Muscle of arm (tissue), 14 donors: ENCODE measurements at places on chromosomes 7 and 10. TPM values are rescaled to one million over a fixed set of nuclear protein-coding genes. Genes with fewer than 3 reads are reported as not detected.

DNA sequence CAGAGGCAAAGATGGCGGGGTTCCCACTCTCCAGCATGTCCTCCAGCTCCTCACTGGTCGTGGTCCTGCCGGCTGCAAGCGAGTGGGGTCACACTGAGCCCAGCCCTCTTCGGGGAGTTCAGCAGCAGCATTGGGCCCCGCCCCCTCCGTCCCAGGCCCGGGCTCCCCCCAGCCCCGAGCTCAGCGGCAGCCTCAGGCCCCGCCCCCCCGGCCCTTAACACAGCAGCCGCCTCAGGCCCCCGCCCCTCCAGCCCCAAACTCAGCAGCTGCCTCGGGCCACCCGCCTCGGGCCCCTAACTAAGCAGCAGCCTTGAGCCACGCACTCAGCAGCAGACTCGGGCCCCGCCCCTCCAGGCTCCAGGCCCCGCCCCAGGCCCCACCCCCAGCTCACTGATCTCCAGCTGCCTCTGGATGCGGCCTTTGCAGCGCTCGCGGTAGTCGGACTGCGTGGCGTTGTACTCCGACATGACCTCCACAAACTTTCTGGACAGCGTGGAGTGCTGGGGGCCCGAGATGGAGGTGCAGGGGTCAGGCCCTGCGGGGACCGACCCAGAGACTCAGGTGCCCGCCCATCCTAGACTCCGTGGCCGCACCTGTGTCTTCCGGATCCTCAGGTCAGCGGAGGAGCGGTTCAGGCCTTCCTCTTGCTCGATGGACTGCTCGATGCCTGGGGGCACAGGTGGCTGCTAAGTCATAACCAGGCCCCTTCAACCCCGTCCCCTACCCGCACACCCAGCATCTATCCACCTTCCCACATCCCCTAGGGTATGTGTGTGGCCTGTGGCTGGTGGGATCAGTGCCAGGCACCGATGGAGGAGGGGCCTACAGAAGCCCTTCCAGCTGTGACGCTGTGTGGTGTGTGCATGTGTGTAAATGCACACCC, 15.5 kb downstream of the STX1A start:
- DNase-seq = peak; percentile 78

The DYNC1I1 gene
- 0.61 TPM for polyA plus RNA-seq

- no peak for DNase-seq
Observed at GRCh38 chr10:80460399-80461207, 6.5 kb downstream of the TSPAN14 start.

GRCh38 chr7:82675396-82675795, 231.8 kb upstream of the CACNA2D1 start:
- DNase-seq = no peak

DNA sequence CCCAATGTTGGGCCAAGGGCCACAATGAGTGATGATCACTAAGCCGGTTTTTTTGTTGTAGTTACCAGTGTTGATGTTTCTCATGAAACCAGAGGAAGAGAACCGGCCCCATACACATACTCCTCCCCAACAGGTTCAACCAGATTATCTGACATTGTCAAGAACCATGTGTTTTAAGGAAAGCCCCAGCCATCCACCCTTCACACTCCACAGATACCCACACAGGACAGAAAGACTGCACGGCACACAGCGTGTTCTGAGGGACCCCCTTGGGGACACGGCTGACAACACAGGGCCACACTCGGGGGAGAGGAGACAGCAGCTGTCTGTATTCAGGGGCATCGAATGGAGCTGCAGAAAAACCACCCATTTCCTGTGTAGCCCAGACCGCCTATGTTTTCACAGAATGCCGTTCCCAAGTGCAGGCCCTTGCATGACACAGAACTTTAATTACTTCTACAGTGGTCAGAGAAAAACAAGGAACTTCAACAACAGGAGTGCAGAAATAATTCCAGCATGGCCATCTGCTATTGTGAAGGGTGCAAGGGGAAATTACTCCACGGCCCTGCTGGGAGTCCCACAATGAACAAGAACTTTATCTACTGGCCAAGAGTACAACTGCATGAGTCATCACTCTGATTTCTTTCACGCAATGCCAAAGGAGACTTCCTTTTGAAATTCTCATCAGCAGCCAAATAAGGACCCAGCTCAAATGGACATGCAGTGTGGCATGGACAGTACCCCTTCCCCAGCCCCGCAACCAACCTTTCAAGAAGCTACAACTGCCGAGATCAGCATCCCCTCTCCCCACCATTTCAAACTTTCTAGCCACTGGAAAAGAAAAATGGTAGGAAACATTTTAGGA, 2.3 kb downstream of the KLF6 start:
- peak; percentile 79 for DNase-seq

DNA sequence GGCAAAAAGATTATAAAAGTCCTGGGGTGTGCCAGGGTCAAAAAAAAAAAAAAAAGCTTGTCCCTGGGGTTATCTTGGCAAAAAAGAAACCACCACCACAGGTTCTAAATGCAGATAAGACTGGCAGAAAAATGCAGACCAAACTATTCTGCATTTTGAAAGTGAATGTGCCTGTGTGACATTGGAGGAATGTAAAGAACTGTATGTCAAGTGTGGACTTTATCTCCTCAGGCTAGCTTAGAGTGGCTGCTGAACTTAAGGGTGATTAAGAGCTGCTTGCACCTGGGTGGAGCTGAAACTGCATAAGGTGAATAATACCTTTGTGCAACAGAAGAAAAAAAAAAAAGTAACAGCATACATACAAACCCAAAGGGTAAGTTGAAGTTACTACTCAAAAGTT, 1.3 kb upstream of the NAPEPLD start:
- DNase-seq = no peak

DNA sequence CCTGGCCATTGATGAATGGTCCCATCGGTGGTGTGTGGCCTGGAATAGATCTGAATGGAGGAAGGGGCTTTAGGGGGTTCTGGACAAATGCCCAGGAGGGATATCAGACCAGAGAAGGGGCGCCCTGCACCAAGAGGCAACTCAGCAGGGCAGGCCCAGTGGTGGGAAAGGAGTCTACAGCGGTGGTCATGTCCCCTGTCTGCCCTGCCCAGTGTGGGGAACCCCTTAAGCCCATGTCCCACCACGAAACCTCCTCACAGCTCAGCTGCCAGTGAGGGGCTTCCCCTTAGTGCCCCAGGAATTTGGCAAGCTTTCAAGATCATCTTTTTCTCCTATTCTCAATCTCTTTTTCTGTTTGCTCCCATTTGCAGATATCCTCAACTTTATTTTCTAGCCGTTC, 14.1 kb upstream of the CCSER2 start:
- no peak for DNase-seq

The LIPN gene
- not detected for polyA plus RNA-seq

GRCh38 chr7:229184-229964, 37.0 kb downstream of the FAM20C start:
- DNase-seq = peak; percentile 89

DNA sequence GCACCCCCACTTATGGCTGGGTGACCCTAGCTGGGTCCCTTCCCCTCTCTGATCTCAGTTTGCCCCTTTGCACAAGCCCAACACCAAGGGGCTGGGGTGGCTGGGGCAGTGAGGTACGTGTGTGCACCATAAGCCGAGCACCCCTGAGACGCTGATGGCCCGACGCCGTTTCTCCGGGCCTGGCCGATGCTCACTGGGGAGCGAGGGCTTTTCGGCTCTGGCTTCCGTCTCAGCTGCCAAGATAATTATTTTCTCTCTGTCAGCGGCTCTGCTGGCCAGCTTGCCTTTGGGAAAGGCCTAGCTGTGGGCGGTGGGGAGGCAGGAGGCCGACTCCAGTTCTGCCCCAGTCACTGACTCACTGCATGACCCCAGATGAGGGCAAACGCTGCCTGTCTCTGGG, 91.0 kb downstream of the ZMIZ1 start:
- DNase-seq = peak; percentile 60

The ZNF727 gene
- polyA plus RNA-seq = 0.19 TPM

GRCh38 chr7:15560968-15561367, 847 bp downstream of the AGMO start:
- DNase-seq = no peak

The EPDR1 gene
- polyA plus RNA-seq = 126 TPM

- no peak for DNase-seq
Observed at GRCh38 chr7:51308265-51308664, 8.3 kb downstream of the COBL start.

The TMEM196 gene
- not detected for polyA plus RNA-seq

DNA sequence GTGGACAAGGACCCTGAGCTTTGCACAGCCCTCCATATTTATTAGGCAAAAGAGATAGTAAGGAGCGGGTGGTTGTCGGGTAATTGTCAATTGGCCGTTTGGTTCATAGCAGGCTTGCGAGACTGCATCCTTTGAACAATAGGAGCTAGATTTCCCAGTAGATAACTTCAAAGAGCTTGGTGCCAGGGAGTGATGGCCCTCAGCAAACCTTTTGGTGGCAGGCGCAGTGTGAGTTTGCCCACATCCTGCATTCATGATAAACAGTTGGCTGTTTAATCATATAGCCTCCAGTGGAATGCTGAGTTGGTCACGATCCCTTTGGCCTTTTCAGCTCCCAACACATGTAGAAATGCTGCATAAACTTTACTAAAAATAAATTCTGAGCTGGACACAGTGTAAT, 156.9 kb downstream of the AKR1D1 start:
- no peak for DNase-seq

DNA sequence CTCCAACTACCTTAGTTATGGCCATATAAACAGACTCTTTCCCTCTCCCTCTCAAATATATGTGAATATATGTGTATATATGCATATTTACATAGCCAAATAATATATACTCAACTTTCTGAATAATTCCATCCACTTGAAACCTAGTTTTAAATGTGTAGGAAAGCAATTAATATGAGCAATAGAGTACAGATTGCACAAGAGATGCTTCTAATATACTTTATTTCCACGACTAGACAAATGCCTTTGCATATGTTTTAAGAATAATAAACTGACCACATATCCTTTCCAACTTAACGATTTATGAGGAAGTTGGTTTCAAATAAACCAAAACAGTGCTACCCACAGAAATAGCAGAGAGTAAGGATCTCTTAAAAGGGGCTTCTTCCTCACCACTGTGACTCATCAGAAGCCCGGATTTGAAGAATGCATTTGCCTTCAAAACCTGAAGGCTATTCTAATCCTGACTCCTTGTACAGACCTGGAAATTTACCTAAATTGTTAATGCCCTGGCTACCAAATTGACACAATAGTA, 266.3 kb downstream of the AHR start:
- no peak for DNase-seq
